ENCODE measurements at places on chromosomes 5 and 9.

DNA sequence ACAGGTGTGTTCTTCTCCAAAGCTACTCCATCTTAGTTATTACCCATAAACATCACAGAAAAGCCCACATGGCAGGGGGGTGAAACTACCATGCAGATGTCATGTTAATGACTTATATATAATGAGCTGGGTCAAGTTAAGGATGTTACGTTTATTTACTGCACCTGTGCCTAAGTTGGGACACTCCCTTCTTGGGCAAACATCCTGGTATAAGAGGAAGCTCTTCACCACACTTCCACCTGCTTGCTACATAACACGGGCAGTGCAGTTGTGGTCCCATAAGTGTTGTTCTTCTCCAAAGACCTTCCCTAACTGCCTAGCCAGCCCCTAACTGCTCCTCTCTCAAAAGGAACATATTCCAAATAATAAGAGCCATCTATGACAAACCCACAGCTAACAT is 9.3 kb upstream of the ZCCHC9 start:
- no peak for DNase-seq

- no peak for DNase-seq
These were observed 60.3 kb downstream of the HABP4 start for GRCh38 chr9:96510258-96510657.

- no peak for DNase-seq
These were observed 75.0 kb downstream of the ADAMTS12 start for GRCh38 chr5:33816791-33817190.

GRCh38 chr9:84322828-84323227 is 17.7 kb downstream of the SLC28A3 start:
- DNase-seq = no peak

GRCh38 chr5:23445573-23445972 is 61.8 kb upstream of the PRDM9 start:
- DNase-seq = no peak

GRCh38 chr9:22240619-22241018 is 206.0 kb upstream of the DMRTA1 start:
- DNase-seq = no peak

- DNase-seq = no peak
These were observed 59.5 kb downstream of the ERMP1 start for GRCh38 chr9:5773324-5773999.

GRCh38 chr5:176735383-176736265 is 74.7 kb upstream of the UNC5A start:
- DNase-seq = no peak

- no peak for DNase-seq
These were observed 12.0 kb downstream of the ZNF622 start for GRCh38 chr5:16453609-16454008.

GRCh38 chr5:179613460-179614071 is 9.9 kb downstream of the HNRNPH1 start:
- no peak for DNase-seq

GRCh38 chr5:74316064-74316603 is 324.4 kb downstream of the ENC1 start:
- no peak for DNase-seq

DNA sequence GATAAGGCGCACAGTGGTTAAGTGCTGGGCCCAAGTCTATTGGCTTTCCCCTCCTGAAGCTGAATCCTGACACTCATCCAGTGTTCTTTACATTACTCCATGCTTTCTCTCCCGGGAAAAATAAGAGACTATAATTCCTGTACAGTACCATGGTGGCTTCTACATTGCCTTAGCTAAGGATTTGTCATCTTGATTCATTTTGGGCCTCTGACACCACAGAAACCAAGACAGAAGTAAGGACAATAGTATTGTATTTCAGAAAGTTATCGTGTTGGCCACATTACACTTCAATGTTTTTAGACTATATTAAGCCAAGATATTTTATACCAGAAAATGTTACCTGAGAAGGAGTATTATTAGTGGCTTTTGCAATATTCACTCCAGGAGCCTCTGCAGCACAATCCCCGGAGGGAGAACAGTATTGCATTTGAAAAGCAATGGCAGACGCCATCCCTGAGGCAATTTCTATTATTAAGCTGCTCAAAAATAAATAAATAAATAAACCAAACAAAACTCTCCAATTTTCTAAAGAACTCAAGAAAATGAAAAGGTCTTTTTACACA is 267.9 kb downstream of the ENC1 start:
- DNase-seq = no peak

GRCh38 chr9:120710110-120710981 is 3.9 kb downstream of the MEGF9 start:
- DNase-seq = no peak

DNA sequence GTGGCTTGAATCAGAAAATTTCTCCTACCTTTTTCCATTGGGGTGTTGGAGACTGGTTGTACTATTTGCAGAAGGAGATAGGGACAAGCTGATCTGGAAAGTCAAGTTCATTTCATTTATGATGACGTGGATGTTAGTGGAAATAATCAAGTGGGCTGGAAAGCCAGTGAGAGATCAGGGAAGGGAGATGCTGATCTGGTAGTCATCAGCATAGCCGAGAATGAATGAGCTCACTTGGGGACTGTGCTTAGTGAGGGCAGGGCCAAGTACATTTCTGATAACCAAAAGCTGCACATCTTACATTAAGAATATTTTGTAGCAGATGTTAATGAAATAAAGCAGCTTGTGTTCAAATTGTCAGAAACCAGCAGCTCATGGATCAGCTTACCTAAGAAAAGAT is 12.1 kb downstream of the MAN2A1 start:
- DNase-seq = no peak

- DNase-seq = no peak
These were observed 7.7 kb downstream of the NR3C1 start for GRCh38 chr5:143395638-143396352.

DNA sequence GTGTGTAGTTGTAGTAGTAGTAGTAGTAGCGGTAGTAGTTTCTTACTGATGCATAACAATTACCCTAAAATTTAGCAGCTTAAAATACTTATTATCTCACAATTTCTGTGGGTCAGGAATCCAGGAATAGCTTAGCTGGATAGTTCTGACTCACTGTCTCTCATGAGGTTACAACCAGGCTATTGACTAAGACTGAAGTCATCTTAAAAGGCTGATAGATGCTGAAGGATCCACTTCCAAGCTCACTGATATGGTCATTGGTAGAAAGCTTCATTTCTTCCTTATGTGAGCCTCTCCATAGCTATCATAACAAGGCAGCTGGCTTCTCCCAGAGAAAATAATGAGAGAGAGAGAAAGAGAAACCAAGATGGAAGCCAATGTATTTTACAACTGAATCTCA is 147.5 kb upstream of the FBXL17 start:
- no peak for DNase-seq

DNA sequence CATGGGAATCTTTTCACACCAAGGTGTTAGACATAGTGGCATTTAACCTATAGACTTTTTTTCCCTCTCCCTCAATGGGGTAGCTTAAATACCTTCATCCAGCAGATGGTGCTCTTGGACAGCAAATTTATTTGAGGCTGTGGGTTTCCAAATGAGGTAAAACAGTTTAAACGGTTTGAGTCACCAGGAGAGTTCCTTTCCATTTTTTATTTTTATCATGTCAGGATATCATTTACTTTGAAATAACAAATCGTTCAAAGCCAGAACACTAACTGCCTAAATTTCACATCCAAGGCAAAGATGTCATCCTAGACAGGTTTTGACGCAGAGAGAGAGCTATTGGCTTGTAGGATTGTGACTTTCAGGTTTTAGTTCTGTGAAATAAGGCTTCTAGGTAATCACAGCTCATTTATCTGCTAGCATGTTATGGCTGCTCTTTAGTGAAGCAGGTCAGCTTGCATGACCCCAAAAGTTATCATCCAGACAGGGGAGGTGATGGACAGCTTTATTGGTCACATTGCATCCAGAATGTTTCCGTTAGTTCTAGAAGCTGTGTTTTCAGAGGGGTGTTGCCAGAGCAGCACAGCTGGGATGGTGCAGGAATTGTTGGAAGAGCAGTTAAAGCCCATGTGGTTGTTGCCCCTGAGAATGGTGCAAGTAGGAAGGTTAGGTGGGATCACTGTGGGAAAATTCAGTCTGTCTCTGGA is 69.8 kb downstream of the KDM4C start:
- DNase-seq = peak; percentile 11

DNA sequence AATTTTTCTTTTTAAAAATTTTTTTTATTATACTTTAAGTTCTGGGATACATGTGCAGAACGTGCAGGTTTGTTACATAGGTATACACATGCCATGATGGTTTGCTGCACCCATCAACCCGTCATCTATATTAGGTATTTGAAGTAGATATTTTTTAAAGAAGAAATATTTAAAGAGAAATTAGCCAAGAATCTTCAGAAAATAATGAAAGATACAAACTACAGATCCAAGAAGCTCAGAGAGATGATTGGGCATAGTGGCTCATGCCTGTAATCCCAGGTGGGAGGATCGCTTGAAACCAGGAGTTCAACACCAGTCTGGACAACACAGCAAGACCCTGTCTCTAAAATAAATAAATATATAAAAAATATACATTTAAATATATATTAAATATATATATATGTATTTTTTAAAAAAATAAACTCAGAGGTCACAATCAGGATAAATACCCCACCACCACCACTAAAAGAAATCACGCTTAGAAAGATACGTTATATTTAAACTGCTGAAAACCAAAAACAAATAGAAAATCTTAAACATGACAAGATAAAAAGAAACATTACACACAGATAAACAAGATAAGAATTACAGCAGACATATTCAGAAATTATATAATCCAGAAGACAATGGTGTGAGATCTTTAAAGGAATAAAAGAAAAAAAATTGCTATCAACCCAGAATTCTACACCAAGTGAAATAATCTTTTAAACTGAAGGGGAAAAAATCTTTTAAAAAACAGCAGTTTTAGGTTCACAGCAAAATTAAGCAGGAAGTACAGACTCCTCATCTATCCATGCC is 57.5 kb downstream of the CSF2 start:
- DNase-seq = no peak

DNA sequence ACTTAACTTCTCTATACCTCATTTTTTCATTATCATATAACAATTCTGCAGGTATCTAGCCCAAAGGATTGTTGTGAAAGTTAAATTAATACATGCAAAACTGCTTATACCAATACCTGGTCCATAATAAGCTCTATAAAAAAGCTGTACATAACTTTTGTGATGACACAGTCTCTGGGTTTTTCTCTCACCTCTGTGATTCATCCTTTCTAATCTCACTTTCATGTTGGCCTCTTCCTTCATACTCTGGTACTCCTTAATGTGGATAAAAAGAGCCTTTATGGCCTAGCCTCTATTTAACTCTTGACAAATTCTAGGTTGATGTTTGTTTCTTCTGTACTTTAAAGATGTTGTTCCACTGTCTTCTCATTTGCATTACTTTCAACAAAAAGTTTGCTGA is 162.9 kb upstream of the ACOT12 start:
- DNase-seq = no peak

DNA sequence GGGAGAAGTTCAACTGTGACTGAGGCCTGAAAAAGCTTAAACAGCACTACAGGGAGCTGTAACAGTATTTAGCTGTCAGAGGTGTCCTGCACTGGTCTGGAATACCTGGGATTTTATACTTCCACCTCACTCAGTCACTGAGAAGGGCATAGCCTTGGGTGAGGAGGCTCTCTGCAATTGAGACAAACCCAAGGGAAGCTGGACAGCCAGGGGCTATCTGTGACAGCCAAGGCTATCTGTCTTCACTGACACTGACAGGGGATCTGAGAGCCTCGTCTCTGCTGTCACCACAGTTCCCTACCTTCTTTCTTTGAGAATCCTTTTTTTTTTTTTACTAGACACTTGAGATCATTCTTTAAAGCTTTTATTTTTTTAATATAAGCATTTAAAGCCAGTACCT is 356.2 kb upstream of the CD180 start:
- DNase-seq = no peak

- peak; percentile 10 for DNase-seq
These were observed 245.8 kb upstream of the PCSK5 start for GRCh38 chr9:75644649-75645048.

GRCh38 chr5:41199660-41200059 is 13.7 kb downstream of the C6 start:
- no peak for DNase-seq

GRCh38 chr9:125495172-125496119 is 211.6 kb downstream of the MAPKAP1 start:
- DNase-seq = no peak

- DNase-seq = no peak
These were observed 154.3 kb downstream of the PALM2AKAP2 start for GRCh38 chr9:109934136-109934856.

DNA sequence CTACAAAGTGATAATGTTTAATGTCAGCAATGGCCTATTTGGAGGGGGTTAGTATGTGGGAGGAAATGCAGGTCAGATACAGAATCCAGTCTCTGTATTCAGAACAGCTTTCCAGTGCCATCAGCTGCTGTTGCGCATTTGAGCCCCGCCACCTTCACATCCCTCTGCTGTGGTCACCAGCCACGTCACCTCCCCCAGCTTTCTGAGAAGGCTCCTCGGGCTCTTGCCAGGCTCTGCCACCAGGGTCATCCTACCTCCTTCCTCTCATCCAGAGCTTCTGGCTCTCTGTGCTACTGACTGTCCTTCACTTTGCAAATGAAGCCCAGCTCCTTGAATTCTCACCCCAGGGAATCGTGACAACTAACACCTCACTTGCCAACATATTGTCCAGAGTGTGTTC is 138.8 kb downstream of the PIK3R1 start:
- DNase-seq = no peak

GRCh38 chr5:14234204-14234603 is 91.1 kb downstream of the TRIO start:
- no peak for DNase-seq

DNA sequence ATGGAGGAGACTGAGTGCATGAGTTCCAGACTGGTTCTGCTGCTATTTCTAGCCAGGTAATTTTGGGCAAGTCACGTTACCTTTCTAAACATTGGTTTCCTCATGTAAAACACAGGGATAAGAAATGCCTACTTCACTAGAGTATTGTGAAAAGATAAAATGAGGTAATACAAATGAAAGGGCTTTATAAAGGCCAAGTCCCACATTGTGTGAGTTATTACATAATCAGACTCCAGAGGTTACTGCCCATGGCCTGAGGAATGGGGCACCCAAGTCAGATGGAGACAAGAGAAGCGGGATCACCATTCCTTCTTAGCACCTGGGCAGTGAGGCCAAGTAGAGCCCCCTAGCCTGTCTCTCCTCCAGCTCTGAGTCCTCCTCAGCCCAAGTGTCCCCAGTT is 7.5 kb downstream of the HBEGF start:
- DNase-seq = no peak

- no peak for DNase-seq
These were observed 32.4 kb downstream of the MUSK start for GRCh38 chr9:110700953-110701352.

GRCh38 chr9:107620801-107621200 is 131.2 kb upstream of the KLF4 start:
- DNase-seq = no peak

DNA sequence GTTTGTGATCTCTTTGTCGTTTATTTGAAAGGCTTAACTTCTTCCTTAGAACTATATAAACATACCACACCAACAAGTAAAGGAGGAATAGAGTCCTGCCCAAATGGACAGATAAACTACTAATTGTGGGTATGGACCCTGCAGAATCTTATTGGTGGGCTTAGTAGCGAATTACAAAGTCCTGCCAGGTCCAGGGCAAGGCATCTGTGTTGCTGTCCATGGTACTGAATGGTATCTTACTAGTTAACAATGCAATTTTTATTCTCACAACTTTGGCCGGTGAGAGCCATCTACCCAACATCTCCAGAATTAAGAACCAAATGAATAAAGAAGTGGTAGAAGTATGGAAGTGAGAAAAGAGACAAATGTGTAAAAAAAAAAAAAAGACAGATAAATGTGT is 1782.4 kb upstream of the WWC1 start:
- no peak for DNase-seq
